ENCODE measurements at places on chromosomes 7 and 10. TPM values are rescaled to one million over a fixed set of nuclear protein-coding genes. Genes with fewer than 3 reads are reported as not detected.

DNA sequence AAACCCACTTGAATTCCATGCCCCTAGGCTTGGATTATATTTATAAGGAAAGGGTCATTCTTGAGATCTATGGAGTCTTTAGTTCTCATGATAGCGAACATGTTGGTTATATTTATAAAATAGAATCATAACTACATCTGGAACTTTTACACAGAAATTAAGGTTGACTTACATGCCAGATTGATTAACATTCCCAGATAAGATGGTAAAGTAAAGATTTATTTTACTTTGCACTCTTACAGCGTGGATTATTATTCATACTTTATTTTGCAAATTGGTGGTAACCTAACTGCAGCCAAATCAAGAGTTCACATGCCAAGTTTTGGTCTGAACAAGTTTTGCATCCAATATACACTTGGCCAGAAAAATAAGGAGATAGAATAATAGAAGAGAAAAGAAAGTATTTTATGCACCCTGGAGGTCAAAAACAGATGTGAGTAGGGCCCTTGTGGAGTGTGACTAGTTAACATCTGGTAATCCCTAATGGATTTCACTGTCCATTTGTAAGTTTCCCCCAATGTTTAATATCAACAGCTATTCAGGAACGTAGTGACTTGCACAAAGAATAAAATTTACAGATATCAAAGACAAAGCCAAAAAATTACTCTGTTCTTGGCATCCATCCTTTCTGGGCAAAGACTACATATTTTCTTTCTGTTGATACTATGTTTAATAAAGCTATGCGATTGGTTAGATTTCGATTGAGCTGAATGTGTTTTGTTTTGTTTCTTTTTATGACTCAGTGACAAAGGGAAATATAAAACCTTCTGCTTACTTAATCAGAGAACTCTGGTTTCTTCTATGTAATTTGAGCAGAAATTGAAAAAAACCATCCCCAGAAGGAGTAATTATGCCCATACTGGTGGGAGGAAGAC is 10.1 kb upstream of the TMEM26 start:
- DNase-seq, result no peak

DNA sequence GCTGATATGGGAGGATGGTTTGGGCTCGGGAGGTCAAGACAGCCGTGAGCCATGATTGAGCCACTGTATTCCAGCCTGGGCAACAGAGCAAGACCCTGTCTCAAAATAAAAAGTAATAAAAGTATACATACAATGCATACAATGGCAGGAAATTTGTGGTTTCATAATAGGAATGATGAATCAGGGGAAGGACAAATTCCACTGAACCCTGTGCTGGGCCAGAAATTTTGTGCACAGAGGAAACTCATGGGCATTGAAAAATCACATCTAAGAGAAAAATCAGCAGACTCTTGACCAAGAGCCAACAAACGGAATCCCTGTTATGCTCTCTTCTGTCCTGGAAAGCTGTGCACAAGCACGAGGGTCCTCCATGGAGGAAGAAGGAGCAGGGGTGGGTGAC is 35.1 kb downstream of the SEM1 start:
- no peak for DNase-seq

DNA sequence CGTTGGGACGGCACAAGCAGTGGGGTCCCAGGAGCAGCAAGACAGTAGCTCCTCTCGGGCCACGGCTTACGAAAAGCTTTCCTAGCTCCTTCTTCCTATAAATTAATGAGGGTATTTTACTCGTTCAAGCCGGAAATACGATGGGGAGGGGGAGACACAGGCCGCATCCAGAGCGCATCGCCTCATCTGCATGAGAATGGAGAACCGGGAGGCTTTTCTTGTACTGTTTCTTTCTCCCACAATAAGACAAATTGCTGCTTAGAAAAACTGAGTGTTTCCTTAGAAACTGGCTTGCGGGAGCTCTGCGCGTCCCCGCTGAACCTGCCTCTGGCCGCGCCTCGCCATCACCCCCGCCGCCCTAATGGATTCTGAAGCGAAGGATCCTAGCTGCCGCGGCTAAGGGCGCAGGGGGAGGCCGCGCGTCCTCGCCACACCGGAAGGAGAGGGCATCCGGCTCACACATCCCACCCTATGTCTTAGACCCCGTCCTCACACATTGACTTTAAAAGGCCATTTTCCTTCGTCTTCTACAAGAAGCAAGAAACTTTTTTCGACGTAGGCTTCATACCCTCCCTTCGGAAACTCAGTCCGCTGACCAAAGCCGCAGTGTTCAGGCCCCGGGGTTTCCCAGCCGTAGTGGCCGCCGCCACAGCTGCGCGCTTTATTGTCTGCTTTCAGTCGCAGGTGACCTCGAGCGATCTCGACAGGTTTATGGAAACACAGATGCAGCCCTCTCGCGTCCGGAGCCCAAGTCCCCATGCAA is 8.8 kb downstream of the NXPH1 start:
- DNase-seq, result no peak

- no peak for DNase-seq
Observed at GRCh38 chr7:130667593-130668257, 823 bp downstream of the COPG2 start.

- no peak for DNase-seq
Observed at GRCh38 chr7:134104166-134104565, 23.0 kb upstream of the LRGUK start.

DNA sequence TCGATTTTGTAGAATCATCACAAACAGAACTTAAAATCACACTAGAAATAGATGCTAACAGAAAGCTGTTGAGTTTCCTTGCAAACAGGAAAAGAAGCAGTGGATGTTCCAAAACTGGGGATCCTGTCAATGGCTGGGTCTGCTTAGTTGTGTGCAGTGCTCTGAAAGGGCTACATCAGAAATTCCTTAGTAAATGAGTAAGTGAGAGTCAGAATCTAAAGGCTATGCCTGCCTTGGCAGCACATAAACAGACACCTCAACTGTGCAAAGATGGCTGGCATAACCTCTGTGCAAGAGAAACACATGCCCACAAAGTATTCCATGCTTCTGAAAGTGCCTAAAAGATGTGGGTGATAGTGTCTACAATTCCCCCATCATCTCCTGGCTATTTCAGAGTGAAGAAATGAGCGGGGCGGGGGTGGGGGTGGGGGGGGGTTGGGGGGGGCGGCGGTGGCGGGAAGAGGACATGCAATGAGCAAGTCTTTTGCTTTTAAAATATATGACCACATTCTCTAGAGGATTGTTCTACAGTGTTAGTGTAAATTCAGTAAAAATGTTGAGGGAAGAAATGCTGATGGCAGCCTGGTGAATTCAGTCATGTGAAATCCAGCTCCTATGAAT is 138.1 kb upstream of the LAMB4 start:
- DNase-seq, result no peak

GRCh38 chr10:5291501-5292195 is 73.1 kb upstream of the UCN3 start:
- peak; percentile 75 for DNase-seq

DNA sequence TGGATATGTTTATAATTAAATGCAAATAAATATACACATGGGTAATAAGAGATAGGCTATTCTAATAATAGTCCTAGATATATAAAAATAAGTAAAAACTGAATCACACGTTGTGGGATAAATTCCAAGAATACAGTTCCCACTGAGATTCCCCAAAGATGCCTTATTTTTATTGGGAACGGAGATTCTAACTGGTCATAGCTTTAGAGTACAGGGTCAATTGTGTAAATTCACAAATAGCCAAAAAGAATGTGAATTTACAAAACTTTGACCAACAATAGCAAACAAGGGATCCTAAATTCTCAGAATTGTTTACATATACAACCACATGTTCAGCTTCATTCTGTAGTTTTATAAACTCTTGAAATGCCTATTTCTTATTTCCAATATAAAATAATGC is 65.0 kb downstream of the VSTM4 start:
- no peak for DNase-seq

GRCh38 chr7:82202965-82203364 is 240.6 kb downstream of the CACNA2D1 start:
- no peak for DNase-seq

GRCh38 chr7:47411901-47412300 is 170.0 kb downstream of the TNS3 start:
- DNase-seq, result no peak

- DNase-seq, result no peak
Observed at GRCh38 chr7:69276011-69276729, 322.1 kb upstream of the AUTS2 start.

CRHR2 gene
- total RNA-seq, result 3.1 TPM

PRPS1L1 gene
- total RNA-seq, result not detected

TET1 gene
- 3.9 TPM for total RNA-seq
